NCI-H1105 treated with DMSO at 0.1 percent for 48 hours (cell line): ENCODE measurements at places on chromosomes 5 and 9.
A peak's percentile ranks its signal among the peaks of the same experiment; 100 is the strongest.

DNA sequence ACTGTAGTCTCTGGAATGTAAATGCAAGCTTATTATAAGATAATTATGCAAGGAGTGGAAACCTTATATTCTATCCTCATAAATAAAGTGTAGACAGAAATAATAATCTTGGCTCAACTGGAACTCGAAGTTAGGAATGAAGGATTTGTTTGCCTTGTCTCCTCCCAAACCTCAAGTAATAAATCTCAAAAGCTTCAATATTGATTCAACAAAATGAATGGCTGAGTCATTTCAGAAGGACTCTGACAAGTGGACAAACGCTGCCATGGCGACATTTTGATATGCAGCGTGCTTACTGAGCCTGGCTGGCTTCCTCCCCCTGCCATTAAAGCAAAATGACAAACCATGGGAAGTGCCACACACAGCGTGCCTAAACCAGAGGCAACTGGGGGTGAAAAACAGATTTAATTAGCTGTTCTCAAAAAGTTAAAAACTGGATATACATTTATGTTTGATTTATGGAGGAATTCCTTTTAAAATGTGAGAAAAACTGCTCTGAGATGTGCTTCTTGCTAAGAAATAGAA, 10.5 kb upstream of the ADGRV1 start:
- DNase-seq: peak; percentile 80

DNA sequence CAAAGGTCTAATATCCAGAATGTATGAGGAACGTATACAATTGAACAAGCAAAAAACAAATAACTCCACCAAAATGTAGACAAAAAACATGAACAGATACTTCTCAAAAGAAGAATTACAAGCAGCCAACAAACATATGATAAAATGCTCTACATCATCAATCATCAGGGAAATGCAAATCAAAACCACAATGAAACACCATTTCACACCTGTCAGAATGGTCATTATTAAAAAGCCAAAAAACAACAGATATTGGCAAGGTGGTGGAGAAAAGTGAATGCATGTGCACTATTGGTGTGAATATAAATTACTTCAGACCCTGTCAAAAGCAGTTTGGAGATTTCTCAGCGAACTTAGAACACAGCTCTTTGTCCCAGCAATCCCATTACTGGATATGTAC, 313.8 kb downstream of the ARRDC3 start:
- DNase-seq: no peak

DNA sequence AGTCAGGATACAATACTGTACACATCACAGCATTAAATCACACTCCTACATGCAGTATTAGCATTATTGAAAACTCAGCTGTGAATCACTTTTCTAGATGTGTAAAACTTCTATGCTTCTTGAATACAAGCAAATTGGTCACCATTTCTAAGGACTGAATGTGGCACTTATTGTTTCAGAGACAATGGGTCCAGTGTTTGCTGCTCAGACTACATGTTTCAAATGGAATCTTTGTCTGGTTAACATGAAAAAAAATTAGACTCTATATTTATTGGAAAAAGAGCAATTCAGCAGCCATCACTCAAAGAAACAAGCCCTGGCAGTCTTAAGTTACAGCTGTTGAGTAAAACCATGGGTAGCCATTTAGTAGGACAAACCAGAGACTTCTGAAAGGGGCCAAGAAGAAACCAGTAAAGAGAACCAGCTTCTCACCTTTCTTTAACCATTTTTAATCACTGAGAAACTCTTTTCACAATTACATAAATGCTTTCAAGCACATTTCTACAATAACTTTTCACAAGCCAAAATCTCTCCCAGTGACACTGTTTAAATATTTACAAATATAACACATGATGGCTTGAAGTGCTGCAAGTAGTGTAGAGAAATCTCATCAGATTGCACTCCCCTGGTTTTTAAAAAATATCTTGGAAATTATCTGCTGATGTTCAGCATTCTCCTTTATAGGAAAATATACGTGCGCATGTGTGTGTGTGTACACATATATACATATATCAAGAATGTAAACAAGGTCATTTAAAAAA, 35.2 kb downstream of the OR2K2 start:
- DNase-seq: no peak

DNA sequence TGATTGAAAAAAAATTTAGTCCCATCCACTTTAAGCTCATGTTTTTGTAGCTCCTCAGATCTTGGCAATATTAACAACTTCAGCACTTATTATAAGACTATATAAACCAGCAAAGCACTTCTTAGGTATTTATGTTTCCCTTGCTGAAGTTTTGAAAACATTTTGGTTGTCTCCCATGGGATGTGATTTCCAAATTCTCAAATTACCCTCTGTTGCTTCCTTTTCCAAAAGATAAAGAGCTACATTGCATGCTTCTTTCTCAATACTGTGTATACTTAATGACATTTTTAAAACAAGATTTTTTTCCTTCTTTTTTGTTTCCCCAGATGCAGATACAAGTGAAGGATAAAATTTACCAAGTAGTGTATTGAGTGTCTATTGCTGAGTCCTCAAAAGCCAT, 567.1 kb downstream of the CSNK1G3 start:
- no peak for DNase-seq

GRCh38 chr9:893843-894420, 52.4 kb downstream of the DMRT1 start:
- peak; percentile 78 for DNase-seq

GRCh38 chr5:111494355-111494999, 17.9 kb downstream of the STARD4 start:
- DNase-seq: peak; percentile 25

DNA sequence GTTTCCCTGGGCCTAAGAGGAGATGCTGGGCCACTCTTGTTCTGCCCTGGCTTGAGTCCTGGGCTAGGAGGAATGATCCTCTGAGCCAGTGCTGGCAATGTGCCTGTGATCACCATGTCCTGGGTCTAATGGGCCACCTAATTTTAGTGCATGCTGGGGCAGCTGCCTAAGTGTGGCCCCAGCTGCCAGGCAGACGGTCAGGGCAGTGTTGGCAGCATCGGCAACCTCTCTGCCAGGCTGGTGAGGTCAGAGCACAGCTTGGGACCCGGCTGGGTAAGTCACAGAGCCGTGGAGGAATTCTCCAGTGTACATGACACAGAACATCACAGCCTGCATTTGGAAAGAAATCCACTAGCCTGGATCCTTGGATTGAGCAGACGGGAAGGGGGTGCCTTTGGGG, 21.4 kb upstream of the PITX1 start:
- no peak for DNase-seq

GRCh38 chr9:97575673-97576200, 57.4 kb downstream of the TSTD2 start:
- DNase-seq: no peak

DNA sequence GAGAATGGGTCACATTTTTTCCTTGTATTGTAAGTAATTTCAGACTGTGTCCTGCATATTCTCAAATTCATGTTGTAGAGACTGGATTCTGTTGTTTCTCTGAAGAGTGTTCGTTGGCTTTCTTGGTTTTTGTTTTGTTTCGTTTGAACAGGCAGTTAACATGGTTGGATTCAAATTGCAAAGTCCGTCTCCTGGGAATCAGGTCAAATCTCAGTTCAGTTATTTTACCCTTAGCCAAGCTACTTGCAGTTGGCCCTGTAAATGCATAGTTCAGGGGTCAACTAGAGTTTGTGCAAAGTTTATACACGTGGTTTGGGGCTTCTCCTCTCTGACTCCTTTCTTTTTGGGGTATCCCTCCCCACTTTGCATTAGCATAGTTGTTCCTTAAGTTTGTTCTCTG, 21.7 kb upstream of the FBXW11 start:
- no peak for DNase-seq

DNA sequence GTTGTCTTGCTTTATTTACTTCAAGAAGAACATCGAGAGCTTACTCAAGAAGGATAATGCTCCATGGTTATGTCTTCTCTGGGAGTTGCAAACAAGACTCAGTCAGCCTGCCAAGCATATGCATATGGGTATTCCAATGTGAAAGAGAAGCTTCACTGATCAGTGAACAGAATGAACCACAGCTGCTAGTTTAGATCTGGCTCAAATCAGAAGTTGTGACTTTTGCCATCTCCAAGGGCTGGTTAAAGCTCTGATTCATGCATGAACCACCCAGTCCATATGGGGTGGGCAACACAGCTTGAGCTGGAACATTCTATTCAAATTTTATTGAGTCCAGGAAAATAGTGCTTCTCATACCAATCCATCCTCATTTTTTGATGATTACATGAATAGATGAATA, 50.0 kb downstream of the ATPSCKMT start:
- DNase-seq: no peak

DNA sequence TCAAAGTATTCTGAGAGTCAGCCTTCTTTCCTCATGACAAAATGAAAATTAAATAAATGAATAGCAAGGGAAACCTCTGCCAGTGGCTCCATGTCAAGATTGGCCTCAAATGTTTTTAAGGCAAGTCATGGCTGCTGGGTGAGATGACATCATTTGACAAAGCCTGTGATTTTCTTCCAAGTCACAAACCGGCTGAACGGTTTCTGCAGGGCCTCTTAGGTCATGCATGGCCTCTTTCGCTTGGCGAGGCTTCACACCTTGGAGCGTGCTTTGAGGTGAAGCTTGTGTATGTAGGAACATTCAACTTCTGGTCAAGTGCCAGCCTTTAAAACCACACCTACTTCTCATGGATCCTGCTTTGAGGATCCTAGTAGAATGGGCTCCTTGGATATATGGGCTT, 161.0 kb upstream of the ZNF618 start:
- DNase-seq: no peak

DNA sequence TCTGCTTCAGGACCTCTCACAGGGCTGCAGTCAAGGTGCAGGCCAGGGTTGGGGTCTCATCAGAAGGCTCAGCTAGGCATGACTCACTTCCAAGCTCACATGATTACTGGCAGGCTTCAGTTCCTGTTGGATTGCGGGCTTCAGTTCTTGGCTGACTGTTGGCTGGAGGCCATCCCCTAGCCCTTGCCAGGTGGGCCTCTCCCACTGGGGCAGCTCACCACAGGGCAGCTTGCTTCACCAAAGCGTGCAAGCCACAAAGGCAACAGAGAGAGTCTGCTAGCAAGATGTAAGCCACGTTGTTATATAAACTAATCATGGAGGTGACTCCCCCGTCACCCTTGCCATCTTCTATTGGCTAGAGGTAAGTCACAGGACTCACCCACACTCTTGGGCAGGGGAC, 14.4 kb downstream of the CPLX2 start:
- DNase-seq: no peak

- no peak for DNase-seq
These were observed 106.0 kb downstream of the FRMD3 start for GRCh38 chr9:83432104-83432627.

DNA sequence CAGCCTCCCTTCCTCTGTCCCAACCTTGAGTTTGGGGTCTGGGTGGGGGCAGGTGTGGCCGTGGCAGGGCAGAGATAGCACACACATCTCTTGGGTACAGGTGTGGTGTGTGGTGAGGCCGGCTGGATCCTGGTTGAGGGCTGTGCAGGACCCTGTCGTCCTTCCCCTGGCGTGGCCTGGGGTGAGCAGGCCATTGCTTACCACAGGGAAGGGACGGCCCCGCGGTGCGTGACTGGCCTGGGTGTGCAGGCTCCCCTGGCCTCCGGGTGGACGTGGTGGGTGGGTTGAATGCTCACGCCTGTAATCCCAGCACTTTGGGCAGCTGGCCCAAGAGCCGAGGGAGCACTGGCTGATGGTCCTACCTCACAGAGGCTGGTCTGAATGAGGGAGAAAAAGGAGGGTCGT, 1.2 kb downstream of the ARRDC1 start:
- DNase-seq: no peak
